CD8-positive, alpha-beta memory T cell (primary cell): ENCODE measurements at places on chromosomes 1 and 21. TPM values are rescaled to one million over a fixed set of nuclear protein-coding genes. Genes with fewer than 3 reads are reported as not detected.

The TMEM82 gene
- not detected for total RNA-seq

- H3K4me1 ChIP-seq = peaks cover 22% of the 10 kb centered on the region
- H3K27ac ChIP-seq = no peak overlapping the region
- H3K27me3 ChIP-seq = no peaks in the 10 kb centered on the region
- DNase-seq = peak; percentile 17
- H3K36me3 ChIP-seq = no peaks in the 10 kb centered on the region
Measured at GRCh38 chr21:35172231-35172630, 123.1 kb upstream of the RUNX1 start.

The OLIG1 gene
- not detected for total RNA-seq

The SPRR2F gene
- not detected for total RNA-seq

The AGO4 gene
- total RNA-seq = 8.3 TPM

DNA sequence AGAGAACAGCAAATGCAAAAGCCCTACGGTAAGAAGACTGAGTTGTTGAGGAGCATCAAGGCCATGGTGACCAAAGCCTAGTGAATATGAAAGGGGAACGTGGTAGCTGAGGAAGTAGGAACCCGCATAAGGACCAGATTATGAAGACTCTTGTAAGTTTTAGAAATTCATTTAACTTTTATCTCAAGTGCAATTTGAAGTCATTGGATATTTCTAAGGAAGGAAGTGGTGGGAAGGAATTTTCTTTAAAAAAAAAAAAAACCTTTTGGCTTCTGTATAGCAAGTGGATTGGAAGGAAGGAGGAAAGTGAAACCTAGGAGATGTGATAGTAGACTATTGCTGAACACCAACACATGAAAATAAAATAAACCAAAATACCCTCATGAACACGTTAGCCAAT lies 119.0 kb downstream of the TNFSF18 start:
- no peaks in the 10 kb centered on the region for H3K27me3 ChIP-seq
- H3K36me3 ChIP-seq = no peaks in the 10 kb centered on the region
- H3K4me1 ChIP-seq = peaks cover 5% of the 10 kb centered on the region
- H3K4me3 ChIP-seq = no peak overlapping the region

DNA sequence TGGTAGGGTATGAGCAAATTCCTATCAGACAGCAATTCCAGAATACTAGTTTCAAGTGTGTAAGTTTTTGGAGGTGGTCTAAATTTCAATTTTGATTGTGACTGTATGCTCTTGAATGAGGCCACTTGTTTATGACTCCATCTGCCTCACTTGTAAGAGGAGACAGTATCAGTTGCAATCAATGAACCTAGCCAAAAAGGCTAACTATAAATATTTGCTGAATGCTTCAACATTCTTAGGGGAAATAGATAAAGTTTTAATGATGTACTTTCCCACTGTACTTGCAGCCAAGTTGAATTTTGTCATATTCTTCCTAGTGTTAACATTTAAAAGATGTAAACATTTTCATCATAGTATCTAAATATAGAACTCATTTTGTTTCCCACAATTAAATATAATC lies 32.1 kb upstream of the RWDD3 start:
- peaks cover 3% of the 10 kb centered on the region for H3K27me3 ChIP-seq
- H3K36me3 ChIP-seq = no peaks in the 10 kb centered on the region
- no peaks in the 10 kb centered on the region for H3K4me1 ChIP-seq

GRCh38 chr1:7606096-7606495 lies 165.0 kb upstream of the VAMP3 start:
- no peak for DNase-seq
- no peak overlapping the region for H3K27ac ChIP-seq
- H3K4me1 ChIP-seq = no peaks in the 10 kb centered on the region

- H3K36me3 ChIP-seq = no peaks in the 10 kb centered on the region
- no peak overlapping the region for H3K27ac ChIP-seq
- H3K4me3 ChIP-seq = no peak overlapping the region
- no peaks in the 10 kb centered on the region for H3K27me3 ChIP-seq
Measured at GRCh38 chr1:2356911-2357845, 34.2 kb downstream of the MORN1 start.

- no peaks in the 10 kb centered on the region for H3K27me3 ChIP-seq
- H3K27ac ChIP-seq = peak overlapping the region; percentile 12
- DNase-seq = no peak
- peak overlapping the region; percentile 19 for H3K4me3 ChIP-seq
Measured at GRCh38 chr1:41803656-41804055, 115.1 kb downstream of the HIVEP3 start.

GRCh38 chr1:92989253-92989652 lies 28.0 kb upstream of the DIPK1A start:
- H3K36me3 ChIP-seq = no peaks in the 10 kb centered on the region
- H3K27me3 ChIP-seq = no peaks in the 10 kb centered on the region
- H3K4me3 ChIP-seq = no peak overlapping the region
- DNase-seq = no peak
- H3K27ac ChIP-seq = no peak overlapping the region
- peaks cover 51% of the 10 kb centered on the region for H3K4me1 ChIP-seq

DNA sequence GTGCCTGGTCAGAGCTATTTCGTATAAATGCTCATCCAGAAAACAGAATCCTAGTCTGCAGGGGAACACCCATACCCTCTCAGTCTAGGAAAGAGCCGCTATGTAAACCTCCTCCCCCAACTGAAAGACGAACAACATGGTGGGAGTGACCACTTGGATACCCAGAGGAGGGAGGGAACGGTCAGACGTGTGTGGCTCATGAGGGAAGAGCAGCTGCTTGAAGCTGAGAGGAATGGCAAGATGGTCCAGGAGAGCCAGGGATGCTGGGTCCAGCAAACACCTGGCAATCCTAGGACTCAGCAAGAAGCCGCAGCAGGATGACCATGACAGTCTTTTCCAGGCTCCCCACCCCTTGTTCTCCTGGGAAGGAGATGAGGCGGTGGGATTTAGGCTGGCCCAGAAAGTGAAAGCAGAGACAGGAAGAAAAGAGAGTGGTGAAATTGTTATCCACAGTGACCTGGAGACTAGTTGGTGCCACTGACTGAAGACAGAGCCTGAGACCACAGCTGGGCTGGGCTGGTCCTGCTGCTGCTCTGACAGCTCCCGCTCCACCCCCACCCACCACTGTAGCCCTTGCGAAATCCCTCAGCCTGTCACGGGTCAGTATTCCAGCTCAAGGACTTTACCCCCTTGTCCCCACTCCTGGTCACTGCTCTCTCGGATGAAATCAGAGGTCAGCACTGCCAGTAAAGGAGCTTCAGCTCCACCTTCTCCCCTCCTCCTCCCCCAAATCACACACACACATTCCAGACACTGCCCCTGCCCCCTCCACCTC lies 3.6 kb downstream of the CERS2 start:
- H3K4me3 ChIP-seq = no peak overlapping the region
- H3K27me3 ChIP-seq = no peaks in the 10 kb centered on the region
- H3K27ac ChIP-seq = no peak overlapping the region
- DNase-seq = no peak
- H3K36me3 ChIP-seq = peaks cover 25% of the 10 kb centered on the region

DNA sequence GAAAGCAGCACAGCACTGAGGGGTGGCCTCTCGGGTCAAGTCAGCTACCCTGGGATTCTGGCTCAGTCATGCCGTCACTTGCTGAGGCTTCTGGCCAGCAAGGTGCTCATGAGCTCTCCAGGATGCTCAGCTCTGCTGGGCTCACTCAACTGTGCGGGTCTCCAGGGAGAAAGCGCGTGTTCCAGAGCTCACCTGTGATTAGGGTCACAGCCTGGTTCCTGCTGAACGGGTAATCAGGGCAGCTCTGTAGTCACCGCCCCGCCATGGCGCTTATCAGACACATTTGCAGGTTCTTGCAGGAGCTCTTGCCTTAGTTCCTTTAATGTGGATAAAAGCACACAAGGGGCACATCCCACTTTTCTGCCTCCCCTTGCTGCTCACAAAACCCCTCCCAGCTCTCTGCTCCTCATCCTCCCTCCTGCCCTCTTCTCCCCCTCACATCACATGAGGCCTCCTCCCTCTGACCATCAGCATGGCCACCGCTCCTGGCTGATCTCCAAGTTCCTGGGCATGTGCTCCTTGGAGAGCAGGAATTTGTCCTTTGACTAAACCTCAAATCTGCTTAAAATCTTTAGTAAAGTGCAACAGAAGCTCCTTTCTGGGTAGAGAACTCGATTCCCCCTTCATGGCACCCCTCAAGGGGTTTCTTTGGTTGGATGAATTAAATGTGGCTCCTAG lies 2.0 kb downstream of the PCP4 start:
- DNase-seq = no peak
- H3K27ac ChIP-seq = no peak overlapping the region
- H3K4me3 ChIP-seq = no peak overlapping the region
- no peaks in the 10 kb centered on the region for H3K27me3 ChIP-seq
- H3K36me3 ChIP-seq = no peaks in the 10 kb centered on the region

- H3K4me1 ChIP-seq = peaks cover 34% of the 10 kb centered on the region
- no peak overlapping the region for H3K27ac ChIP-seq
- no peaks in the 10 kb centered on the region for H3K27me3 ChIP-seq
- H3K4me3 ChIP-seq = no peak overlapping the region
- no peak for DNase-seq
- H3K36me3 ChIP-seq = no peaks in the 10 kb centered on the region
Measured at GRCh38 chr1:182083851-182084486, 22.5 kb upstream of the ZNF648 start.

DNA sequence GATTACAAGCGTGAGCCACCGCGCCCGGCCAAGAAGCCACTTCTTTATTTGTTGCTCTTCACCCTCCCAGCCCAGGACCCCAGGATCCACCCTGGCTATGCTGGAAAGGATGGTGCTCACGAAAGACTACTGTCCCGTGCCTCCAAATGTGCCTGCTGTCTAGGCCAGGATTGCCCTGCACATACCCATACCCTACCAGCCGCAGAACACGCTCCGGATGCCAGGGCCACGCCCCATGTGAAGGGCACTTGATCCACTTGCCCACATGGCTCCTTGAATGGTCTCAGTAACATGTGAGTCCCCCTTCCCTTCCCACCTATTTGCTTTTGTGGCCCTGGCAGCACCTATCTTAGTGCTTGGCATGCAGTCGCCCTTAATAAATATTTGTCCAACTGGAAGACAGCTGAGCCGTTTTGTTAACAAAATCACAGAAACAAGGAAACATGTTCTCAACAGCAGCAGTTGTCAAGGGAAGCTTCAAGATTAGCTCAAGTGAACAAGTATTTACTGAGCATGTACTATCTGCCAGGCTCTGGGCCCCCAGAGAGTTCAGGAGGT lies 13.8 kb upstream of the UBXN10 start:
- no peak overlapping the region for H3K27ac ChIP-seq
- H3K4me3 ChIP-seq = no peak overlapping the region
- H3K36me3 ChIP-seq = no peaks in the 10 kb centered on the region
- H3K27me3 ChIP-seq = no peaks in the 10 kb centered on the region

DNA sequence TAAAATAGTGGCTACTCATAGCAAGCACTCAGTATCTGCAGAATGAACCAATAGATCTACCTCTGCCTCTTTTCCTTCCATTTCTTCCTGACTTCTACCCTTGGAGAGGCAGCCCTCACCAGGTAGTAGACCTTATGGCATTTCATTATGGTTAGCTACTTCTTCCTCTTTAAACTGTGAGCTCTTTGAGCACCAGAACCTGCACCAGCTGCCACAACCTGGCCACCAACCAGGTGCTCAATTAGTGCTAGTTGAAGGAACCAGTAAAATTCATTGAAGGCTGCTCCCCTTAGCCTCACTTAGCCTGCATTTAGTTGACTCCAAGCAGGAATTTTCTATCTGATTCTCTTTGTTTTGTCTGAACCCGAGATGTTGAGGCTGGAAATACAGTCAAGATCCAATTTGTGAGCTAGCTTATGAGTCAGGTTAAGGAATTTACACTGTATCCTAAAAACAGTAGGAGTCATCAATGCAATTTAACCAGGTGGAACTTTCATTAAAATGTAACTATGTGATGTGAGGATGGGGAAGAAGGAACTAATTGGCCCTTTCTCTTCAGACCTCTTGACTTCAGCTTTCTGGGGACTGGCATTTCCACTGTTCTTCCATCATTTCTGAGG lies 81.5 kb upstream of the UBE2U start:
- DNase-seq = no peak
- H3K27me3 ChIP-seq = no peaks in the 10 kb centered on the region
- H3K4me3 ChIP-seq = no peak overlapping the region
- H3K27ac ChIP-seq = no peak overlapping the region
- no peaks in the 10 kb centered on the region for H3K36me3 ChIP-seq

The COL9A2 gene
- 4.4 TPM for total RNA-seq

DNA sequence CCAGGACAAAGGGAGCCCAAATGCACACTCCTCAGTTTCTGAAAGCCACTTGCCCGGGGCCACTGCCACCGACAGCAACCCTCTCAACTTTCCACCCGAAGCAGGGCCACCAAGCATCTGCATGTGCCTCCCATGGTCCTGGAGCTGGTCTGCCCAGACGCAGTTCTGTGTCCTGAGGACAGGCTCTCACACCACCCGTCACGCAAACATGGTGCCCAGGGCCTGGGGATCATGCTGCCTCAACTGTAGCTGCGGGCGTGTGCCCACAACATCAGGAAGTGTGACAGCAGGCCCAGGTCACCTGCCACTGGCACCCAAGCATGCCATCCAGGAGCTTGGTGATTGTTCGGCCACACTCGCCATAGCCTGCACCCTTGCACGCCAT lies 14.4 kb downstream of the GBP1 start:
- H3K27me3 ChIP-seq = no peaks in the 10 kb centered on the region
- H3K36me3 ChIP-seq = peaks cover 21% of the 10 kb centered on the region

The SLC45A3 gene
- 0.33 TPM for total RNA-seq

DNA sequence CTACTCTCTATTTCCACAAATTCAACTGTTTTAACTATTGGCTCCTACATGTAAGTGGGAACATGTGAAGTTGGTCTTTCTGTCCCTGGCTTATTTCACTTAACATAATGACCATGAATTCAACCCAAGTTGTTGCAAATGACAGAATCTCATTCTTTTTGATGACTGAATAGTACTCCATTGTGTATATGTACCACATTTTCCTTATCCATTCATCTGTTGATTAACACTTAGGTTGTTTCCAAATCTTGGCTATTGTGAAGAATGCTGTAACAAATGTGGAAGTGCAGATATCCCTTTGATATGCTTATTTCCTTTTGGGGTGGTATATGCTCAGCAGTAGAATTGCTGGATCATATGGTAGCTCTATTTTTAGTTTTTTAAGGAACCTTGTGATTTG lies 33.0 kb downstream of the GBP6 start:
- no peaks in the 10 kb centered on the region for H3K27me3 ChIP-seq
- H3K4me1 ChIP-seq = no peaks in the 10 kb centered on the region
- no peak for DNase-seq

The CNKSR1 gene
- total RNA-seq = 0.86 TPM

GRCh38 chr1:53769780-53770179 lies 30.8 kb upstream of the GLIS1 start:
- no peaks in the 10 kb centered on the region for H3K27me3 ChIP-seq
- DNase-seq = no peak
- H3K36me3 ChIP-seq = peaks cover 14% of the 10 kb centered on the region

The SLC9C2 gene
- not detected for total RNA-seq

The GART gene
- 196 TPM for total RNA-seq

- DNase-seq = no peak
- H3K36me3 ChIP-seq = no peaks in the 10 kb centered on the region
- H3K4me1 ChIP-seq = no peaks in the 10 kb centered on the region
Measured at GRCh38 chr1:63042278-63042677, 258.3 kb downstream of the ATG4C start.
